ENCODE measurements at places on chromosomes 7 and 10.

DNA sequence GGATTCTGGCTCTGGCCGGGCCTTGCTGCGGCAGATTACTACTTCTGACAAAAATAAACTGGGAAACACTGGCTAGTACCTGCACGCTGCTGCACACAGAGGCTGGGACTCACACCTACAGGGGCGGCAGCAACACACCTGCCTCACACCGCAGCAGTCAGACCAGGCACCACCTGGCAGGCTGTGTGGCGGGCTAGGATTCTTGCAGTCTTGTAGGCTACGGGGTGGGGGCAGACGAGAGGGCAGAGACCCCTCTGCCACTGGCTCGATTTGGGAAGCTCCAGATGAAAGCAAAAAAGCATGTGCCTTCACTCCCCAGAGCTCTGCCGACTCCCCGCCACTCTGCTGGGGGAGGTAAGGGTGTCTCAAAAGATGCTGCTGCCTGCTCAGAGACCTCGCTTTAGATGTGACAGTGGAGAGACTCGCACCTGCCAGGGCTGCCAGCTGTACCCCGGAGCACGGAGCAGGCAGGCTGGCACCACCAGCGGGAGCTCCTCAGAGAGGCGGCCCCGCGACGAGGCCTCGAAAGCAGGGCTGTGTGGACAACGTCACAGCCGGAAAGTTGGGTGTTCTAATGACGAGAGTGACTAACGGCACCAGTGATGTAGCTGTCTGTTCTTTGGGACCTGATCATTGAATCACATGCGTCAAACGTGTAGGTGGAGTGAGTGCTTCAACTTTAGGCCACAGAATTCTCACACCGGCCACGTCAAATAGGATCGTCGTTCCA is 250.5 kb downstream of the ZMYND11 start:
- DNase-seq = no peak

DNA sequence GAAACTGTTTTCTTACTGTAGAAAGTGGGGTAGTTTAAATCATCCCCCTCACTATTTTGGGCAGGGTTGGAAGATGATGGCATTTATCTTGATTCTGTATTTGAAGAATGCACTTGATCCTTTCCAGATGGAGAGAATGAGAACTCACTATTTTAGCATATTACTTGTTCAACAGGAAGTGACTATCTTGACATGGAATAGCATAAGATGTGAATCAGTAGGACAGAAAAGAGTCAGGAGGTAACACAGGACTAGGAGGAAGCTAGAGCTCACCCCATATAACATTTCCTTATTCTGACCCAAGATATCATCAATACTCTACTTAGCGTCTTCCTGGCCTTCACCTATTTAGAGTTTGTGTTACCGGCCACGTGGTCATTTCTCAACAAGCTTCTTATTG is 400.2 kb downstream of the PHTF2 start:
- no peak for DNase-seq

DNA sequence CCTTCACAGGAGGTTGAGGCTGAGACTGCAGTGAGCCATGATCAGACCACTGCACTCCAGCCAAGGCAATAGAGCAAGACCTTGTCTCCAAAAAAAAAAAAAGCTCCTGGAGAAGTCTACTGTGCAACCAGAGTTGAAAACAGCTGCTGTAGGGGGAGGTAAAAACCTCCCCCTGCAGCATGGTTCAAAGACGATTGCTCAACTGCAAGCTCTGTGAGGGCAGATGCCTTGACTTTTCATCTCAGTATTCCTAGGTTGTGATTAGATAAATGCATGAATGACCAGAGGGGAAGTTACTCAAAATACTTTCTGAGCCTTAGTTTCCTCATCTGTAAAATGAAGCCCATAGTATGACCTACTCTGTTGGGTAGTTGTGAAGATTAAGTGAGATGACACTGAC is 25.0 kb upstream of the PPA1 start:
- DNase-seq = no peak

GRCh38 chr7:725223-726005 is 1.1 kb upstream of the DNAAF5 start:
- DNase-seq = no peak

GRCh38 chr7:80387634-80388193 is 124.2 kb downstream of the GNAT3 start:
- no peak for DNase-seq

GRCh38 chr7:143331179-143331801 is 15.4 kb downstream of the CLCN1 start:
- DNase-seq = no peak

DNA sequence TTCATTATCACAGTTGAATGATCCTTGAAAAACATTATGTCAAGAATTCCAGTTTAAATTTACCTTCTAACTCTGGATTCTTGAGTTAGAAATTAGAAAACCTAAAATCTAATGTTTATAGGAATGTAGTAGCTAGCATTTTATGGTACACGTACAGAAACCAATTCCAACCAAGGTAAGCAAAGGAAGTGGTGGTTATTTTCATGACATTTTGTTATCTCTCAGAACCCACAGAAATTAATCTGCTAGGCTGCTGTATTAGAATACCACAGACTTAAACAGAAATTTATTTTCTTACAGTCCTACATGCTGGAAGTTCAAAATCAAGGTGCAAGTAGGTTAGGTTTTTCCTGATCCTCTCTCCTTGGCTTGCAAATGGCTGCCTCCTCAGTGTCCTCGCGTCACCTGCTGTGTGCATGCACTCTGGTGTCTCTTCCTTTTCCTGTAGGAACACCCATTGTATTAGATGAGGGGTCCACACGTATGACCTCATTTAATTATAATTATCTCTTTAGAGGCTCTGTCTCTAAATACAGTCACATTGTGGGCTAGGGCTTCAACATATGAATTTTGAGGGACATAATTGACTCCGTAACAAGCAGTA is 8.5 kb upstream of the CSTF2T start:
- no peak for DNase-seq

GRCh38 chr10:6738112-6738768 is 158.2 kb upstream of the PRKCQ start:
- no peak for DNase-seq

DNA sequence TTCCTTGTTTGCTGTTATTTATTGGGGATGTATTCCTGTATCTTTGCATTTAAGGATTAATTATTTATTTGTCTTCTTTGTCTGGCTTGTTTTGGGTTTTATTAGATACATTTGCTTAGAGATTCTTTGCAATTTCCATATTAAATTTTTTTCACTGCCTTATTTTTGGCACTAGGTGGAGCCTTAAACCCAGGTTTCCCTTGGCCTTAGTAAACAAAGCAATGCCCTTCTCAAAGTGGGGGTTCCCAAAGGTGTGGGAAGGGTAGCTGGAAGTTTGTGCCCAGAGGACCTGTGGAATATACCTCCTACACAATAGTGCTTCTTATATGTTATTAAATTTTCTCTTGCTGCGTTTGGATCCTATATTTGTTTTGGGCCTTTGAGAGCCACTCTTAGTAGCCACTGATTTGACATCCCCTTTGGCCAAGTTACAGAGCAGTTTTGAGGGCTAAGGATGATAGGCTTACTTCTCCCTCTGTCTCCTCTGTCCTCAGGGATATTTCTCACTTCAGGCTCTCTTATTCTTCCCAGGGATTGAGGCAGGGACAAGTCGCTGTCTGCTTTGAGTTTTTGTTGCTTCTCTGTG is 162.3 kb downstream of the ITGB1 start:
- no peak for DNase-seq

GRCh38 chr10:102198027-102198426 is 28.1 kb upstream of the ELOVL3 start:
- DNase-seq = no peak

- DNase-seq = no peak
These were observed 60.2 kb upstream of the PODXL start for GRCh38 chr7:131616487-131617200.

GRCh38 chr10:99435986-99436638 is 5.7 kb upstream of the GOT1 start:
- DNase-seq = no peak

DNA sequence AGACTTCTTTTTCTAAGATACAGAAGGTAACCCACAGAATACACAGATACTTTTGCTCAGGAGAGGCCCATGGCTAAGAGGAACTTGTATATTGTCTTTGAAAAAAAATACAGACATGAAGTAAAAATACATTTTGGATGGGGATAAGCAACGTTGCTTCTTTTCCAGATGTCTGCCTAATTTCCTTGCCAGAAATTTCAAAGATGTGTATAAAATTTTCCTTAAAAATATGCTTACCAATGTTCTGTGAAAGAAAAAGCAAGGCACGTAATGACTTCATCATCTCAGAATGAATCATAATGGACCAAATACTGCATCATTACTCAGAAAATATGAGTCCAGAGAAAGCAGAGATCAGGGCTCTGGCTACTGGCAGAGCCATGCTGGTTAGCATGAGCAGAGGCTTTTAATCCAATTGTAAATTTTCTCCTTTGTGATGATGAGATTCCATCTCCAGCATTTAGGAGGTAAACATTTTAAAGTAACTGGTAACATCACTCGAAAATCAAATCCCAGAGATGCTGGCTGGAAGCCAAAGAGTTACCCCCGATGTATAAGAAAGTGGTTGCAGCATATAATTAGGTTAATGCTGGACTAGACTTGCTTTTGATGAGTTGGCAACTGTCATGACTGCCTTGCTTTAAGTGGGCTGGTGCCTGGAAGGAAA is 272.5 kb downstream of the SEMA3A start:
- DNase-seq = no peak

DNA sequence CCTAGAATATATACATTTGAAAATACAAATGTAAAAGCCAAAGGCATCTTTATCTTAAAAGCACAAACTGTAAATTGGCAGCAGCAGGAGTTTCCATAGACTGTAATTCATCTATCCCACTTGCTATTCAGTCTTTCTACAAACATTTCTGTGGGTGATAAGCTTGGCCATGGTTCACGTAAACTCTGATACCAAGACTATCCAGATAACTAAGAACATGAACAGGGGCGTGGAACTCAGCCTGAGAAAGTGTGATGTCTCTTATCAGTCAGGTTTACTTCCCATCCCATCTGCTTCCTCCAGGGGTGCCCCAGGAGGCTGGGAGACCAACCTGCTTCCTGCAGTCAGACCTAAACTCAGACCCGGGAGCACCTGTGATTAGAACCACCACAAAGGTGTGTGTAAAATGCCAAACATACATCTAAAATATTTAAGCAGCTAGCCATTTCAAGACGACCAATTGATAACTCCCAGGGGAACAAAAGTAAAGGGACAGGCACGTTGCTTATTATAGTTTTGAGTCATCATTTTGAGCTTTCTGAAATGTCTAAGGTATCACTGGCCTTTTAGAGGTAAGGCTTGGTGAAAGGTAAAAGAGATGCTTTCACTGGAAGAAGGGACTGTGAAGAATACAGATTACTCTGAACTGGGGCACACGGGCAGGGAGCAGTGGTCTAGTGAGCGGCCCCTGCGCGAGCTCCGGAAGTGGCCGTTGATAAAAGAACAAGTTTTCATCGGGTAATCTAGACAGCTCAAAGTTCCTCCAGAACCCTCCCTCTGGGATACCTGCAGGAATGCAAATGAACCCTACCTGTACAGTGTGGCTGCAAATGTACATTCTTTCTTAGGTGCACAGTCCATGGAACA is 51.5 kb downstream of the RSU1 start:
- no peak for DNase-seq

GRCh38 chr10:73647211-73647874 is 6.1 kb upstream of the MYOZ1 start:
- peak; percentile 54 for DNase-seq

DNA sequence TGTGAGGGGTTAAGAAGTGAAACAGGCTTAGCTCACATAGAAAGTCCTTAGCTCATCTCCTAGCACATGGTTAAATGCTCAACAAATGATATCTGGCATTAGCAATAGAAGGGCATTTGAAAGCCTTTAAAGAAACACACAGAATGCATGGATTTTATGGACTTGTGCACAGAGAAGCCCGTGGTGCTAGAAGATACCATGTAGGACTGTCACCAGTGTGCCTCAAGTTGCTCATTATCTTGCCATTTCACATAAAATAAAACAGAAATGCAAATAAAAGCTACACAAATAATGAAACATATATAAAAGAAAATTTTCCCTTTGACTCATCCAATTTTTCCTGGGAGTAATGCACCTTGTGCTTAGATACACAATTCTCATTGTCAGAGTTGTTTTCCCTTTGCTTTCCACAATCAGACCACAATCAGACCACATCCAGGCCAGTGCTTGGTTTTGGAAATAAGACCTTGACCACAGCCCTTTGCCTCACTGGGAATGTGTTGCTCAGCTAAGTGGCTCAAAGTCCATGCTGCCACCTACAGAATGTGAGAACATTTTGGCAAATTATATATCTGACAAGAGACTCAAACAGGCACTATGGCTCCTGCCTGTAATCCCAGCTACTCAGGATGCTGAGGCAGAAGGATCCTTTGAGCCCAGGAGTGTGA is 9.5 kb upstream of the WDR11 start:
- DNase-seq = peak; percentile 10

- no peak for DNase-seq
These were observed 89.1 kb downstream of the COL28A1 start for GRCh38 chr7:7446616-7447015.

DNA sequence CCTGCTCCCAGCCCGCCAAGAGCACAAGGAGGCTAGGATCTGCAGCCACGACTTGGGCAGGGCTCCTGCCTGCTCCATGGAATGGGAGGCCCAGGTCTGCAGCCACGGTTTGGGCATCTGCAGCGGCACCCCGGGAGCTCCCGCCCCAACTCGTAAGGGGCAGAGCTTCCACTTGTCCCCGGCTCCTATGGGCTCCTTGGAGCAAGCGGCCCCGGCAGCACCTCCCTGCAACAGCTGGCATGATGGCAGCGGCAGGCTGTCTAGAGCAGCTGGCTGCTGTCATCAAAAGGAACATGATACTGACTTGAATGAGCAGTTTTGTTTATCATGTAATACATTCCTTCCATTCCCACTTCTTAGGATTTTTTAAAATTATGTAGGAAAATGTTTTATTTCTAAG is 684.0 kb upstream of the FOXK1 start:
- no peak for DNase-seq

DNA sequence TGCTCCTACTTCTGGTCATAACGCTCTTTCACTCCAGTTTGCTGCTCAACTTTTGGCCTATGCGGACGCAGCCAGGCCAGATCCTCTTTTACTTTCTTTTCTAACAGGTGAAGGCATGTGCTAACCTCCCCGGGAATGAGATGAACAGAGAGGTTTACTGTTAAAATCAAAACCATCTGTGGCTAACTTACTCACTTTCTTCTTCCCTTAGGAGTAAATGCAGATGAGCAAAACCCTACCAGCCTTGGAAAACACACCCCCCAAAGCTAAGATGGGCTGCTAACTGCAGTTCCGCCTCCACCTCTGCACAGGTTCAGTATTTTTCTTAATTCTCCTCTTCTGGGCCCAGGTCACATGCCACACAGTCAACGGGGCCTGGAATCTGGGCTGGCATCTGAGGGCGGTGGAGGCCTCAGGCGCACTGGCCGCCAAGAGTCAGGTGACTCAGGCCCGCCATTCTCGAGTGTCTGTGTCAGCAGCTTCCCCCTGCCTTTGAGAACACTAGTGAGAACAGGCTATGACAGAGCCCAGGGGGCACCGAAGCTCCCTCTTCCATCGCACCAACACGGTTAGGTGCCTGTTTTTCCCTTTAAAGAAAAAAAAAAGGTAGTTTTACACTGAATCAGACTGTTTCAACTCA is 11.1 kb downstream of the FAM53B start:
- DNase-seq = peak; percentile 83

GRCh38 chr7:27166531-27167505 is 1.5 kb upstream of the HOXA9 start:
- DNase-seq = no peak

GRCh38 chr10:121457729-121458128 is 140.5 kb downstream of the FGFR2 start:
- no peak for DNase-seq

GRCh38 chr7:105612806-105613205 is 31.5 kb upstream of the EFCAB10 start:
- DNase-seq = no peak

- DNase-seq = no peak
These were observed 4.9 kb downstream of the HIPK2 start for GRCh38 chr7:139772873-139773272.
